ENCODE measurements at places on chromosomes 7 and 10.

GRCh38 chr10:102306710-102307109 lies 61.4 kb downstream of the GBF1 start:
- no peak for DNase-seq

DNA sequence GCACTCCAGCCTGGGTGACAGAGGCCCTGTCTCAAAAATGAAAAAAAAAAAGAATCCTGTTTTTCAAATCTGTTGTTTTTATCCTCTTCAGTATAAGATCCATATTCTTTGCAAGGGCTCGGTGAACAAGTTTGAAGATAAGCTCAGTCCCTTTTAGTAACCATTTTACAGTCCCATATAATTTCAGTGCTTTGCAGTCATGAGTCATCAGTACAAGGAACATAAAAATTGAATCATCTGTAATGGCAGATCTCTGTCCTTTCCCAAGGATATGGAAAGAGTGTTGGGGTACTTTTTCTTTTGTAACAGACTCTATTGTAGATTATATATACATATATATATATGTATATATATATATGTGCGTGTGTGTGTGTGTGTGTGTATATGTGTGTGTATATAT lies 52.2 kb upstream of the ZPBP start:
- DNase-seq: no peak

GRCh38 chr7:27210441-27211083 lies 10.7 kb upstream of the HOXA13 start:
- DNase-seq: no peak

- DNase-seq: no peak
Measured at GRCh38 chr10:57972783-57973182, 294.9 kb downstream of the IPMK start.

- no peak for DNase-seq
Measured at GRCh38 chr10:116868722-116869121, 19.4 kb downstream of the ENO4 start.

DNA sequence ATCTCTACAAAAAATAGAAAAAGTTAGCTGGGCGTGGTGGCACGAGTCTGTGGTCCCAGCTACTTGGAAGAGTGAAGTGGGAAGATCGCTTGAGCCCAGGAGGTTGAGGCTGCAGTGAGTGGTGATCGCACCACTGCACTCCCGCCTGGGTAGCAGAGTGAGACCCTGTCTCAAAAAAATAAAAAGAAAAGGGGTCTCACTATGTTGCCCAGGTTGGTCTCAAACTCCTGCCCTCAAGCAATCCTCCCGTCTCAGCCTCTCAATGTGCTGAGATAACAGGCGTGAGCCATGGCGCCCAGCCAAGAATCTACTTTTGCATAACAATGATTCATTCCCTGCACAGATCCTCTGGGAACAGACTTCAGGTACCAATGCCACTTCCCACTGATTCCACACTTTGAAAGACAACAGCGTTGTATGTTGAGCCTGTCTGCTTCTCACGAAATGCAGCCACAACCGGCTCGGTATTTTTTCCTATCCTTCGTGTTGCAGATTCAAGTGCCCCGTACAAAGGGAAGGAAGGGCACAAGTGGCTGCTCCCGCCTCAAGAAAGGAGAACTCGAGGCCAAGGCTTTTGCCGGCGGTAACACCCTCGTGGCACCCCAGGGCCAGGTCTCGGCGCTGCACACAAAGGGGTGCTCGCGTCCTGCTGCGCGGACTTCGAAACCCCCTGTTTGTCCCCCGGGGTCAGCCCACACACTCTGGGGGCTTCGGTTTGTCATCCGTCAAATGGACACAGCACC lies 745 bp downstream of the DAGLB start:
- DNase-seq: peak; percentile 77

DNA sequence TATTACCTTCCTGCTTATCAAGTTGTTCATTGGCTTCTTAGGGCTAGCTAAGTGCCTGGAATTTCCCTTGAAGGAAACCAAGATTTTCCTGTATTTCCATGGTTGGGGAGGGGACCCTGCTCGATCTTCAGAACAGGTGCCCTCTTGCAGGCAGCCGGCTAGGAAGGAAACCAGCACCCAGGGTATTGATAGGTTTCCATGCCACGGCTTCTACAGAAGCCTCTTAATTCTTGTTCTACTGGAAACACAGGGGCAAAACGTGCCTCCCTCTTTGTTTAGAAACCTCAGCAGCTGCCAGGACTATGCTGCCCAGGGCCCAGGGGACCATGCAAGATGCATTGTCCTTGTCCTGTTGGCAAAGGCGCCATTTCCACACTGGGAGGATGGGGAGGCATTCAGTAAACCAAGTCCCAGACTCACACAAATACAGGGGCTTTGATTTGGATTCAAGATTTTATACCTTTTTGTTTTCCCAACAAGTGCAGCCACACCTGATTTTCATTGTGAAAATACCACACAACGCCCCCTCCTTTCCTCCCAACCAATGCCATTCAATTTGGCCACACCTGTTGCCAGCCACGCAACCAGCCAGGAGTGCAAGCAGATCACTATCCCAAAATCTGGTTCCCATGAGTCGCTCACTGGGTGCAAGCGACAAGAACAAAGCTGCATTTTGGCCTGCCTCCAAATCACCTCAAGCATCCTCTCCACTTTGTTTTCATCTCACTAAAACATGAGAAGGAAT lies 29.6 kb downstream of the C10orf71 start:
- DNase-seq: no peak

DNA sequence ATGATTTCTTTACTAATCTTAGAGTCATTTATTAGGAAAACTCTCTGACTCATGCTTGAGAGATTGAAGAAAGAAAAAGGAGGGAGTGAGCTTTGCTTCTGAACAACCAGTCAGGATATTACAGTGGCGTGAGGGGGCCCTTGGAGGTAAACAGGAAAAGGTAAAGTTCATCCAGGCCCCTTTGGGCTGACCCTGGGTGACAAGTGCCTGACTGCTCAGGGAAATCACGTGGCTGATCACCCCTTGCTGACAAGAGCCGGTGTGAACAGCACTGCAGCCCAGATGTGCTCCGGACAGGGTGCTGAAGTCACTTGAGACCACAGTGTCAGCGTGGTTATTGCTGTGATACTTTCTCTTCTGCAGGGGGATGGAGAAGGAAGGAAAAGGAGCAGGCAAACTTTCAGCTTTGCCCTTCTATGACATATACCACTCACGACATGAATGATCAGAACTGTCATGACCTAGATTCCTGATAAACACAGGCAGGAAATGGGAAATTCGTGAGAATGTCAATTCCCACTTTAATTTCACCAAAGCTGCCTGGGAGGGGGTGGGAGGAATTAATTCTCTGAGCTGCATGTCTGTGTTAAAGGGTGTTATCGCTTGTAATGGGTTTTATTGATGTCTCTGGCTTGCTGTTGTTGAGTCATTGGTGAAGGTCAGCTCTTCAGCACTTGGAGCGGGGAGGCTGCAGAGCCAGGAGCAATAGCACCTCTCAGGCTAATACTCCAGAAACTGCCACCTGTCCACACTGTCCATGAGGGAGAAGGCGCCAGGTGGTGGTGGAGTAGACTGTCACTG lies 139.8 kb upstream of the AOAH start:
- DNase-seq: peak; percentile 50

- no peak for DNase-seq
Measured at GRCh38 chr10:69475433-69475830, 24.2 kb downstream of the TSPAN15 start.

DNA sequence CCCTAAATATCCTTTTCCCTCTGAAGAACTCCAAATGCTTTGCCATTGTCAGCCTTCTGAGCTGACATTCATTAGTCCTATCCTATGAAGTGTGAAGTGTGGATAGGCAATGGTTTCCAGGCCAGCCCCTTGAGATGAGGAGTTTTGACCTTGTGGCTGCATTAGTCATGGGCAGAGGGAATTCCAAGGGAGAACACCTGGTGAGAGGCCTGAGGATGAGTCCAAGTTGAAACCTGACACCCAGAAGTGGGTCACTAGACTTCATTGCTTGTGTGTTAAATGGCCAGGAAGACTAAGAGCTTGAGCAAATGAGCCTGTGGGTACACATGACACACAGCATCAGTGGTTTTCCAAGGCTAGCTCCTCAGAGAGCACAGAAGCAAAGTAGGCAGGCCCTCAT lies 260.8 kb downstream of the SKAP2 start:
- no peak for DNase-seq

- DNase-seq: no peak
Measured at GRCh38 chr10:4812046-4812445, 14.0 kb upstream of the AKR1E2 start.

Data from astrocyte (in vitro differentiated cells and primary cell).